ENCODE measurements at places on chromosomes 16 and 17.

DNA sequence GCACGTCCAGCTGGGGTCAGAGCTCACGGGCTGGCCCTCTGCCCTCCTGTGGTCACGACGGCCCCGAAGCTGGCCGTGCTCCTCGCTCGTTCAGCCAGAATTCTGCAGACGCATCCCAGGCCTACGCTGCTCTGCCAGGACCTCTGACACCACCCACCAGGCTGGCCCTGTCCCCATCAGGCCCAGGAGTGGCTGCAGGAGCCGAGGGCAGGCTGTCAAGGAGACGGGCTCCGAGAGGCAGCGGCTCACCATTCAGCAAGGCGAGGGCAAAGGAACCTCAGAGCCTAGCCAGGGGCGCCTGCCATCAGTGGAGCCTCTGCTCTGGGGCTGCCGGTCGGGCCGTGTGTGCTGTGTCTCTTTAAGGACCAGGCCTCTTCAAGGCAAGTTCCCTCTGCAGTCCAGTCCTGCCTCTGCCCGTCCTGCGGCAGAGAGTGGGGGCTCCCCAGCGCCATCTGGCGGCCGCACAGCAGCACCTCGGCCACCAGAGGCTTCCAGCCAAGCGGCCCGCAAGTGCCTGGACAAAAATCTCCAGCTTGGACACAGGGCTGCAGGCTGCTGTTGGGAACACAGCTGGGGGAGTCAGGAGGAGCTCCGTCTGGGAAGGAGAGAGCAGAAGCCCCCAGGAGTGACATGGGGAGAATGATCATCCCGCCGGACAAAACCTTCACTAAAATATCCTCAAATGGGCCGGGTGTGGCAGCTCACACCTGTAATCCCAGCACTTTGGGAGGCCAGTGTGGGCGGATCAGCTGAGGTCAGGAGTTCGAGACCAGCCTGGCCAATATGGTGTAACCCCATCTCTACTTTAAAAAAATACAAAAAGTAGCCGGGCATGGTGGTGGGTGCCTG lies 7.4 kb upstream of the ABR start:
- peak; percentile 83 for DNase-seq

DNA sequence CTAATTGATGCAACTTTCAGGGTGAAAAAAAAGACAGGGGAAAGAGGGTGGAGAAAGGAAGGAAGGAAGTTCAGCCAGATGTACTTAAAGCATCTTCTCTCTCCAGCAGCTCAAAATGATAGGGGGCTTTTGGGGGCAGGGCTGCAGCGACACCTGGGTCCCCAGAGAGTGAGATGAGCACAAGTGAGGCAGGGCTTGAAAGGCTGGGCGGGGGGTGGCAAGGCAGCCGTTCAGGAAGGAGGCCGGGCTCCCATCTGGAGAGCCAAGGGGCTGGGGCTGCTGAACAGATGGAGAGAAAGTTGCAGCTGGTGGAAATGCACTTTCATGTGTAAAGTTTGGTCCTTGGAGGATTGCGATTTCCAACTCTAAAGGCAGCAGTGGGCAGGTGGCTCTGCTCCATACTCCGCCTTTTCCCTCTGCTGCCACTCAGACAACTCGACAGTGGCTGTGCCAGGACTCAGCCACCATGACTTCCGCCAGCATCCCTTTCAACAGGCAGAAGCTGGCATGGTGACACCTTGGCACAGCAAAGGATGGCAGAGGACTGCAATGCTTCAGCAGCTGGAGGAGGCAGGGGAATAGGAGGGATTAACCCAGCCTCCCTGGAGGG lies 7.7 kb downstream of the SLC35B1 start:
- no peak for DNase-seq

DNA sequence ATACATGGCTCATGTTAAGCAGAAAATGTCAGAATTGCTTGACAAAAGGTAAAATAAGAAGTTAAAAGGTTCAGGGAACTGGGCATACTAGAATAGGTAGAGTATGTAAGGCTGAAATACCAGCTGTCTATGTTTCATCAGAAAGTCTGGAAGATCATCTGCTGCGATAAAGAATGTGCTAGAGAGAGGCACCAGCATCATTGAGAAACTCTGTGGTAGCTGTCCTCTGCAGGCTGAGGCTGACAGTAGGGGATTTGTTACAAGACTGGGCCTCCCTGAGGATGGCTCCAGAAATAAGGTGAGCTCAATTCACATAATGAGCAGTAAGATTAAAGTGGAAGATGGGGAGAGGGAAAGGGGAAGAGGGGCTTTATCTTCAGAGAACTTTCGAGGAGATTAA lies 4.5 kb upstream of the ZNF287 start:
- no peak for DNase-seq

DNA sequence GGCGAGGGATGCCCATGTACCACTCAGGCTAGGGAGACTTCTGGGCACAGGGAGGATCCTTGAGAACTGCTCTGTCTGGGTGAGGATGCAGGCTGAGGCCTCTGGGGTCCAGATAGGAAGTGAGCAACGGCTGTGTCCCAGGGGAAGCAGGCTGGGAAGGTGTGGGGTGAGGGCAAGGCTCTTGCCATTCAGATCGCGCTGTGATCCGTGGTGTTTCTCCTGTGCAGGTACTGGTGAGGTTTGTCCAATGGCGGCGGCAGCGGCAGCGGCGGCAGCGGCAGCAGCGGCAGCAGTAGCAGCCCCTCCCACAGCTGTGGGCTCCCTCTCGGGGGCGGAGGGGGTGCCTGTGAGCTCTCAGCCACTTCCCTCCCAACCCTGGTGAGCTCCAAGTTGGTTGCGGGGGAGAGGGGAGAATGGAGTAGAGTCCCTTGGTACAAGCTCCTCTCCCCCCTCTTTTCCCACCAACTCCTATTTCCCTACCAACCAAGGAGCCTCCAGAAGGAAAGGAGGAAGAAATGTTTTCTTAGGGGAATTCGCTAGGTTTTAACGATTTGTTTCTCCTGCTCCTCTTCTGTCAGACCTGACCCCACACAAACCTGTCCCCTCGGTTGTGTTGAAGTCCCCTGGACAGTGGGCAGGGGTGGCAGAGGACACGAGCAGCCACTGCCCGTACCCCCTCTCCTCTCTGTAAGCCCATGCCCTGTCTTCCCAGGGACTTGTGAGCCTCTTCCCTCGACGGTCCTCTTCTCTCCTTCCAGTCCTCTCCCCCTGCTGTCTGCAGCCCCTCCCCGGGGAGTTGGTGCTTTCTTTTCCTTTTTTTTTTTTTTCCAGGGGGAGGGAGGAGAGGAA lies 1.9 kb upstream of the PRRT2 start:
- DNase-seq = no peak

- DNase-seq = no peak
Observed at GRCh38 chr17:81039096-81039495, 4.1 kb downstream of the BAIAP2 start.

DNA sequence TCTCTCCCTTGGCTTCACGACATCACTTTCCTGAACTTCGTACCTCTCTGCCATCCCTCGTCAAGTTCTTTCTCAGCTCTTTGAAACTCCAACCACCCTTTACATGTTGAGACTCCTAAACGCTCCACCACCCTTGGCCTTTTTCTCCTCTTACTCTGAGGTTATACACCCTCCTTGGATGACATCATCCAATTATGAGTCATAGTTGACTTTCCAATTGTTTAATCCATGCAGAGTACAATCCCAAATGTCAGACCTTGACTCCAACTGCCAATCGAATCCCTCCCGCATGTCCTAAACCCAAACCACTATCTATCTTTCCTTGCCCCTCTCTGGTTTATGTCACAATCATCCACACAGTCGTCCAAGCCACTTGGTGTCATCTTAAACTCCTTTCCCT lies 18.4 kb upstream of the C16orf82 start:
- no peak for DNase-seq

- no peak for DNase-seq
Observed at GRCh38 chr16:9913604-9914326, 268.5 kb downstream of the GRIN2A start.

DNA sequence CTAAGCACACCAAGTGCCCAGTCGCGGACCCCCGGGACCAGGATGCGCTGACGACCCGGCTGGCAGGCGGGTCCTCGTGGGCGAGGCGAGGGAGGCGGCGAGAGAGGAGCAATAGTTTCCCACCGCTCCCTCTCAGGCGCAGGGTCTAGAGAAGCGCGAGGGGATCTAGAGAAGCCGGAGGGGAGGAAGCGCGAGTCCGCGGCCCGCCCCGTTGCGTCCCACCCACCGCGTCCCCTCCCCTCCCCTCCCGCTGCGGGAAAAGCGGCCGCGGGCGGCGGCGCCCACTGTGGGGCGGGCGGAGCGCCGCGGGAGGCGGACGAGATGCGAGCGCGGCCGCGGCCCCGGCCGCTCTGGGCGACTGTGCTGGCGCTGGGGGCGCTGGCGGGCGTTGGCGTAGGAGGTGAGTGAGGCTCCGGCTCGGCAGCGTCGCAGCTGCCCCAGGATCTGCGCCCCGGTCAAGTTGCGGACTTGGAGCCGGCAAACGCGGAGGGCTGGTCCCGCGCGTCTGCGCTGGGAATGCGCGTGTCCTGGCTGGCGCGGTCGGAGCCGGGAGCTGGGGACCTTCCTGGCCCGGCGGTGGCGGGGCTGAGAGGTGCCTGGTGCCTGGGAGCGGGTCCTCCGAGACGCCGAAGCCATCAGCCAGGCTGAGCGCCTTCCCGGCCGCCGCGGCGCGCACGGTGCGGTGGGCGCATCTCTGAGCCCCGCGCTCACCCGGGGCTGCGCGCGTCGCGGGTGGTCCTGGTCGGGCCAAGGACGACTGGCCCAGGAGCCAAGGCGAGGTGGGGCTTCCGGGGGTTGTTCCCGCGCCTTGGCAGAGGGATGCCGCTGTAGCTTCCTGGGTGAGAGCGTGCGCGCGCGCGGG lies at the start of gene ITGB3:
Gene ITGB3, plus strand, starts transcription at position 287 of the 862 bp plus-strand sequence. Its CDS starts 35 bp downstream, at position 322.
- peak; percentile 69 for DNase-seq

DNA sequence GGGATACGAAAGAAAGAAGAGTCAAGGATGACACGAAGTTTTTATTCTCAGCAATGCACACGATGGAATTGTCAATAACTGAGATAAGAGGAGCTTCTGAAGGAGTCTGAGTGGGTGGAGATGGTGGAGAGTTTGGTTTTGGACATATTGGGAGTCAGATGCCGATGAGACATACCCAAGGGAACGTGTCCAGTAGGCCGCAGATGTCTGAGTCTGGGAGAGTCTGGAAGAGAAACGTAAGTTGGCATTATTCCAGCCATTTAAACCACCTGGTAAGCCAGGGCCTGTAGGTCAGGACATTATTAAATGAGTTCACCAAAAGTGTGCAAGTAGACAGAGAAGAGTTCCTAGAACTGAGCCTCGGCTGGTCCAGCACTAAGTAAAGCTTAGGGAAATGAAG lies 478.3 kb upstream of the CDH5 start:
- DNase-seq = no peak

- DNase-seq = no peak
Observed at GRCh38 chr17:75365009-75365930, 40.2 kb downstream of the GRB2 start.

DNA sequence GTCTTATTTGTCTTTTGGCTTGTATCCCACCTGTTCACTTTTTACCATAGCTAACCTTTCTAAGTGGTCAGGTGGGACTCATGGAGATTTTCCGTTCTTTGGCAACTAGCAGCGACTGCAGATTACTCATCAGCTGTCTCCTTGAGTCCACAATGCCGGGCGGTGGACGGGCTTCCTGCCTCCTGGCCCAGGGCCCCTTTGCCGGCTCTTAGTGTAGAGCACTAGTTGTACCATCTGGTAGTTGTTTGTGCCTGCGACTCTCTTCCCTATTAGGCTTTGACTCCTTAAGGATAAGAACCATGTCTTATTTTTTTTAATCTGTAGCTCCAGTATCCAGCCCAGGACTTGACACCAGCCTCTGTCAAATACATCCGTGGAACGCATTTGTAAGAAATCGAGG lies 399.9 kb downstream of the WWOX start:
- no peak for DNase-seq

- peak; percentile 56 for DNase-seq
Observed at GRCh38 chr16:57807968-57808528, 5.8 kb upstream of the KIFC3 start.

GRCh38 chr17:4442582-4442981 lies 8.8 kb downstream of the SPNS3 start:
- DNase-seq = no peak

- DNase-seq = no peak
Observed at GRCh38 chr16:87172632-87173031, 144.6 kb downstream of the C16orf95 start.

GRCh38 chr17:11499881-11500280 lies 98.4 kb upstream of the DNAH9 start:
- no peak for DNase-seq

DNA sequence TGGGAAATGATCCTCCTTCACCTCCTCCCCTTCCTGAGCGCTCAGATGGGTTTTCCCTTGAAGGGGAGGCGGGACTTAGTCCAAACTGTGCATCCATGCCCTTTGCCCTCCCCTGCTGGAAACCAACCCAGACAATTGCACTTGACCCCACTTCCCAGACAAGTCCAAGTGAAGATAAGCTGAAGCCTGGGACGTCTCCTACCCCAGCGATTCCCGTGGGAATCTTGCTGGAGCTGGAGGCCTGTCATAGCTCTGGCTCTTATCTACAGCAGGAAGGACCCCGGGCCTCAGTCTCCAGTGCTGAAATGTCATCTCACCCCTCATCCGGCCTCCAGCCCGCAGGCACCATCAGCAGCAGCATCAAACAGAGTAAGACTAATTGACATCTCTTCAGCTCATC lies 6.5 kb upstream of the NGFR start:
- DNase-seq = no peak

DNA sequence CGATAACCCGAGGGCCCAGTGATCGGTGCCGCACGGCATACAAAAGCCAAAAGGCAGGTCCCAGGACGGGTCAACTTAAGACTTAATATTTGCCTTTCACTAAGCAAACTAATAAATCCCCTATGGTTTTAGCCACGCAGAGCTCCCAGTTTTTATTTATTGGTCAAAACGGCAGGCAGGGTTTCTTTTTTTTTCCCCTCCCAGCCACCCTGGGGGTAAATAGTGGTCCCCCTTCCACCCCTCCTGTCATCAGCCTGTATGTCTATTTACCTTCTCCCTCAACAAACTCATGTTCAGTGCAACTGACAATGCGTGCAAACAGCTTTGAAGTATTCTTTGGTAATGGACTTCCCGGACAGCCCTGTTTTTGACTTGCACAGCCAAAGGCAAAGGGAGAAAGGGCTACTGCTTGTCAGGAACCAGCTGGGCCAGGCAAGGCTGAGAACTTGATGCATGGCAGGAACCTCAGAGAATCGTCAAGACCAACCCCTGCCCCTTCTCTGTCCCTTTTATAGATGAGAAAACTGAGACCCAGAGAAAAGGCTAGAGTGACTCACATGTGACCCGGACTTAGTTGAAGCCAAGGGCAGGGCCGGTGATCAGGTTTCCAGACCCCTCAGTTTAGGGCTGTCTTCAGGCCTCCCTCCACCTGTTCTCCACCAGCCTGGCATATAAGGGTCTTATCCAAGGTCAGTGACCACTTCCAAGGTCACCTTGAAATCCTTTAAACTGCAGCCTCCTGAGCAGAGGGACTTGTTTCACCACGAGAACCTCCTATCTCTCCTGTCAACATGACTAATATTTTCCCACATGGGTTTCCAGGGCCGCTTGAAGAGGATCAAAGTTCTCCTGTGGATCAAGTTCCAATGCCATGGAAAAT lies 279.0 kb downstream of the SOX9 start:
- DNase-seq = no peak

- DNase-seq = no peak
Observed at GRCh38 chr16:12123462-12123861, 146.9 kb downstream of the SNX29 start.

- DNase-seq = peak; percentile 31
Observed at GRCh38 chr16:46929378-46930332, 43.8 kb downstream of the DNAJA2 start.
